ENCODE measurements at places on chromosomes 2 and 18.

GRCh38 chr2:240246173-240246820, 105.8 kb upstream of the OTOS start:
- DNase-seq: no peak

DNA sequence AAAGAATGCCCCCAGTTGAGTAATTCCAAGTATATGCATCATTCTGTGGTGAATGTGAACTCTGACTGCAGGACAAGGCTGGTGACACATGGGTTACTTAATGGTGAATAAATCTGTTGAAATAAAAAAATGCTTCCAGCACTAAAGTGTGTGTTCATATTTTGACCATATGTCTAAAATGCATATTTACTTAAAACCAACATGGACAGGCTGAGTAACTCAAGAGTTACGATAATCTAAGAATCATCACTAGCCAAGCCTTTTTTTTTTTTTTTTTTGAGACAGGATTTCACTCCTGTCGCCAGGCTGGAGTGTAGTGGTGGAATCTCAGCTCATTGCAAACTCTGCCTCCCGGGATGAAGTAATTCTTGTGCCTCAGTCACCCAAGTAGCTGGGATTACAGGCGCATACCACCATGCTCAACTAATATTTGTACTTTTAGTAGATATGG, 47.1 kb upstream of the CCBE1 start:
- no peak for DNase-seq

GRCh38 chr2:136059036-136059472, 58.9 kb downstream of the CXCR4 start:
- DNase-seq: no peak

DNA sequence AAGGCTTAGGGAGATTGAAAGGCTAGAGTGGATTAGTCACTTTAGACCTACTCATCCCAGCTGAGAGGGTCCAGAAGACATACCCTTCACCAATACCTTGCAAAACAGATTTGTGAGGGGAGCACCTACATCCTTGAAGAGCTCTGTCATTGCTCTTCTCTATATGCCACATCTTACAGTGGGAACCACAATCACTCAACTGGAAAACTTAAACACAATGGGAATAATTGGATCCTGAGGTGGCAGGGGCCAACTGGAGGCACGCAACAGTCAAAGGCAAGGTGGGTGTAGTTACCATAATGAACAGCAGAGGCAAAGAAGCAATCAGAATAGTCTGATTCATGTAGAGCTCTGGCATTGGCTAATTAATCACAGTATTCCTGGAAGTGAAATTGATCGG, 35.4 kb downstream of the PDE1A start:
- no peak for DNase-seq

DNA sequence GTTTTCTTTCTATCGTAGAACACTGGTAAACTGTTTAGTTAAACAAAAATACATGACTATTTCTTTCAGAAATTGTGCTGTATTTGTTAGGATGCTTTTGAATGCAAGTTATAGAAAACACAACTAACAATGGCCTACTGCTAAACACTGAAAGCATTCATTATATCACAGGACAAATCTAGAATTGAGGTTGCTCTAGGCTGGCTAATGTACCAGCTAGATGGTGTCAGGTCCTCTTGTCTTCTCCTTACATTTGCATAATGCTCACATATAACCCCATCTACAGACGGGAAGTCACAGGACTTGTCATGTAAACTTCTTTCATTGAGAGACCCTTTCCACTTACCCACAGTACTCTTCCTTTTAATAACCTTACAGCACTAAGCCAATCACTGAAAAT, 586.8 kb downstream of the DSC3 start:
- DNase-seq: no peak

GRCh38 chr18:49647496-49648168, 85.8 kb downstream of the LIPG start:
- DNase-seq: no peak

- DNase-seq: no peak
Measured at GRCh38 chr2:30358842-30359241, 88.2 kb upstream of the LCLAT1 start.

GRCh38 chr2:20015482-20016083, 3.1 kb upstream of the MATN3 start:
- DNase-seq: no peak

- DNase-seq: no peak
Measured at GRCh38 chr2:178263159-178263860, 69.0 kb downstream of the OSBPL6 start.

DNA sequence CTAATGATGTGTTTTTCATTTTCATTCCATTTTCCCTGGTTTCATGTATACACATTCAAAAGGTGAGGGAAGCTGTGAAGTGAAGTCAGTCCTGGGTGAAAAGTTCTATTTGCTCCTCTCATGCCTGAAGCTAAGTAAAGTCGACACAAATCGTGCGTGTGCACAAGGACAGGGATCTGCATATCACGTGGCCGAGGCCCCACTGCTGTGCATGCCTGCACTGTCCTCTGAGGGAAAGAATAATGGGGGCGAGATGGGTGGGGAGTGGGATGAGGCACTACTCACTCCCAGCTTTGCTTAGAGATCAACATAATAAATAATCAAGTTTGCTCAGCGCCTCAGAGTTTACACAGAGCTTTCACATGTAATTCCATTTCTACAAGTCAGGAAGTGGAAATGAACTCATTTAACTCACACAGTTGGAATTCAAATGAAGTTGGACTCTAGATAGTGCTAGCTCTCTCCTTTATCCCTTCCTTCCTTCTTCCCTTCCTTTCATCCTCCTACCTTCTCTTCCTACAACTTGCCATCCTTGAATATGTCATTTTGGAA, 5.1 kb upstream of the PTPRM start:
- DNase-seq: no peak

DNA sequence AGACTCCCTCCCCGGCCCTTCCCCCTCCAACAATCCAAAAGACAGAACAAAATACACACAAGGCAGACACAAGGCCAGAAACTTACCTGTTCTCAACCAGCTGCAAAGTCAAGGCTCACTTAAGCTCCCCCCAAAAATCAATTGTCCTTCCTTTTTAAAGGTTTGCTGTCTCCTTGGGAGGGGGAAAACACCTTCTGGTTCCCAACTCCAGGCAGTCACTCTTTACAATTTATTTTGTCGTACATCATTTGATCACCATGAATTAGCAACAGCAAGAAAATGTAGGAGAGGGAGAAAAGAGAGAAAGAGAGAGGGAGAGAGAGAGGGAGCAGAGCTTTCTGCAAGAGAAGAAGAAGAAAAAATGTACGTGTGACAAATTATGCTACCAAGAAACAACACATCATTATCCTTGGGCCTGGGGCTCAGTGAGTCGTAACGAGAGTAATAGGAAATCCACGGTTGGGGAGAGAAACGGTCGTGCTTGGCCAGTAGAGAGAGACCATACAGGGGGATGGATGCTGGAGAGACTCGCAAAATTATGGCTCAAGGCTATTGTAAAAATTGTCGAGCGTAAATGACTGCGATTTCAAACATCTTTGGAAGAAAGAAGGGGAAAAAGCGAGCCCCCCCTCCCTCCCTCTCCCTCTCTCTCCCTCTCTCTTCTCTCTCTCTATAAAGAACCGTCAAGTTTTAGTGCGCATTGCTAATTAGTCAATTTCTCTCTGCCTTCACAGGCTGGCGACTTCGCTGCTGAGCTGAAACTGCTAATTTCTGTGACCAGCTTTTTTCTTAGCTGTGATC, at the start of gene KLHL14:
Gene KLHL14, minus strand, starts transcription at position 443 of the 801 bp plus-strand sequence. CDS start 2,432 bp downstream, outside the sequence.
- DNase-seq: no peak

GRCh38 chr2:11742702-11743357, 3.6 kb upstream of the LPIN1 start:
- DNase-seq: no peak

DNA sequence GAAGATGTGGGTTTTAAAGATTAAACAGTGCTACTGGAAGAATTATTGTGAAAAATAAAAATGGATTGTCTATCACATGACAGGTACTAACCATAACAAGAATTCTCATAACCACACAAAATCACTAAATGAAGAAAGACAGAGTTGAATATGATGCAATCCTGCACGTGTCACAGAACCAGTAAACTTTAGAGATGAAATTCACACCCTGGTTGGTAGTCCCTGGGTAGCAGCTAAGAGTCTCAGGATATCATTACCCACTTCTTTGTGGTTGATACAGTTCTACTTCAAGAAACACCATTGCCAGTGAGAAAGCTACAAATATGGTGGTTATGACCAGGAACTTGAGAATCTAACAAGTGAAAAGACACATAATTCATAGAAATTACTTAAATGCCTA, 450.2 kb downstream of the ERBB4 start:
- no peak for DNase-seq

GRCh38 chr2:100953406-100954043, 48.6 kb upstream of the RPL31 start:
- DNase-seq: no peak

- DNase-seq: no peak
Measured at GRCh38 chr2:106839849-106840595, 45.9 kb downstream of the ST6GAL2 start.

- no peak for DNase-seq
Measured at GRCh38 chr2:236960531-236960930, 125.2 kb upstream of the COPS8 start.

GRCh38 chr2:56077359-56077915, 106.4 kb upstream of the CCDC85A start:
- no peak for DNase-seq

GRCh38 chr2:841036-841435, 109.6 kb upstream of the SNTG2 start:
- no peak for DNase-seq

DNA sequence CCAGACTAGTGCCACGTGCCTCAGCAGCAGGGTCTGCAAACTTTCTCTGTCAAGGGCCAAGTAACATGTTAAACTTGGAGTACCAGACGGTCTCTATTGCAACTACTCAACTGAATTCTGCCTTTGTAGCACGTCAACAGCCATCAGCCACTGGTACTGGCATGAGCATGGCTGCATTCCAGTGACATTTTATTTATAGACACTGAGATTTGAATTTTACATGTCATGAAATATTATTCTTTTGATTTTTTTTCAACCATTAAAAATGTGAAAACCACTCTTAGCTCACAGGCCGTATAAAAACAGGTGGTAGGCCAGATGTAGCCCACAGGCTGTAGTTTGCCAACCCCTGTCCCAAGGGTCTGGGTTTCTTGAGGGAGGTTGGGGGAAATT, 199.7 kb downstream of the TPGS2 start:
- no peak for DNase-seq

DNA sequence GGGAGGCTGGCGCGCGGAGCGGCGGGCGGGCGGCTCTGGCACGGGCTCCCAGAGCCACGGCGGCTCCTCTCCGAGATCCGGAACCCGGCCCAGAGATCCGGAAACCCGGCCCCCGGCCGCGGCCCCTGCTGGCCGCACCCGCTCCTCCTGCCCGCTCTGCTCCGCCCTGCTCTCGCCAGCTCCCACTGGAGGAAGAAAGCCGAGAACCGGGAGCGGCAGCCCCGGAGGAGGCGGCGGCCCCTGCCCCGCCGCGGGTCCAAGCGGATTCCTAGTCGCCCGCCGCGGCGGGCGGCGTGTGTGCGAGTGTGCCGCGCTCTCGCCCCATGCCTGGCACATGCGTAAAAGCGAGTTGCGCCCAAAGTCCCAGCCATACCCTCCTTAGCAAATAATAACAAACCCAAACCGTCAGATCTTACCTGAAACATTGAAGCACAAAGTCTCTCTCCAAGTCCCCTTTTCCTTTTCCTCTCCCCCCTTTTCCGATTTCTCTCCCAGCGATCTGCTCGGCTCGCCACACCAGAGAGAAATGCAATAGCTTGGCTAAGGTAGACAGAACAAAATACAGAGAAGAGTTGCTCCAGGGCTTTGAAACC, 108.7 kb upstream of the KCTD1 start:
- DNase-seq: no peak

- no peak for DNase-seq
Measured at GRCh38 chr2:460861-461260, 173.0 kb upstream of the ALKAL2 start.

GRCh38 chr2:236730393-236730792, 160.8 kb downstream of the ACKR3 start:
- DNase-seq: no peak

DNA sequence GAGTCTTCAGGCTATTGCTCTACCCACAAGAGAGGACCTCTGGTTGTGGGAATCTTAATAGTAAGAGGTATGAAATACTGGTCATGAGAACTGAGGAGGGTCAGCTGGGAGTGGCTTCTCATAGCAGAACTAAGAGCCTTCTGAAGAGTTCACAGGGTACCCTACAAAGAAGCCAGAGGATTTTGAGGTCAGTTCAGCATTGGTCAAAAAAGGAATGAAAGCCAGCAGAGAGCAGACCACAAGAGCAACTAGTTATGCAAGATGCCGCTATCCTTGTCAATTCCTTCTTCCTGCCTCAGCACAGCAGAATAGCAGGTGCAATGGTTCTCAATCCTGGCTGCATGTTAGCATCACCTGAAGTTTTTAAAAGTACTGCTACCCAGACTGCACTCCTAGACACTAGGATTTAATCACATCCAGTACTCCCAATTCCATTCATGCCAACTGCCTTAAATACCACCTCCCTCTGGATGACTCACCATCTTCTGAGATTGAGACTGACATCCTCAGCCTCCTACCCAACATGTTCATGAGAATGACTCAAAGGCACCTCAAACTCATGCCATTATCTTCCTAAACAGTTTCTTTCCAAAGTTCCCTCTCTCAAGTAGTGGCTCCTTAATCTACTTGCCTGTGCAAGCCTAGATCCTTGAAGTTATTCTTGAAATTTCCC, 81.0 kb upstream of the RBMS1 start:
- DNase-seq: no peak

- no peak for DNase-seq
Measured at GRCh38 chr2:202158796-202159195, 79.6 kb downstream of the SUMO1 start.

DNA sequence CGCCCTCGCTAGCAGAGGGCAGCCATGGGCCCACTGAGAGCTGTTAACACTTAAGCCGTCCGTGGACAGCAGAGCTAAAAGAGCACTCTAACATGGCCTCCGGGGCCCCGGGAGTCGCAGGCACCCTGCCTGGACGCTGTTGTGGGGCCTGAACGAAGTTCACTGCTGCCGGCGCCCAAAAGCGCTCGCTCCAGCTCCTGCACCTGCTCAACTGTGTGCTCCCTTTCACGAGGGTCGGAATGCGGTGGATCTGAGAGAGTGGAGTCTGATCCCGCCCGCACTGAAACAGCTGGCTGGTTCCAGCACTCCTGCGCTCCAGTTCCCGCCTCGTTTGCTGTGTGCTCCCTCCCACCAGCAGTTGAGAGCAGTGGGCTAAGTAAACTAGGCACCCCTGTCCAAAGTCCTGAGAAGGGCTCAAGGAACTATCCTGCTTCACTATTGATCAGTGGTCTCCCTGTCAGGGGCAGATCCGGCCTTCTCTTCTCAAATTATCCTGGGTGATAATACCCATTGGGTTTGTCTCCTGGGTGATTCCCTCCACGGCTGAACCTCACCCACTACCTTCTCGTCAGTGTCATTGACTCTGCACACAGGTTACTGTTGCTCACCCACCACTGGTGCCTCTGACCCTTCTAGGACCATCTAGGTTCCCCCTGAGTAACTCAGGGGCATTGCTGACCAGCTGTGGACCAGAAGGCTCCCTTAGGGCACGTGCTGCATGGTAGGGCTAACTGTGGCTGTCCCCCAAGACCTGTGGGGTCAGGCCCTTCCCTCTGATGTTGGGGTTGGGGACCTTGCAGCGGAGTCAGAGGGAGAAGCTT, 23.5 kb downstream of the B3GNT7 start:
- DNase-seq: no peak

- peak; percentile 48 for DNase-seq
Measured at GRCh38 chr2:9753665-9754531, 89.4 kb upstream of the TAF1B start.

Data from activated T-cell treated with anti-CD3 and anti-CD28 coated beads, Interleukin-2, amount 50 U/mL, for 4 hours (primary cell).